ENCODE measurements at places on chromosomes 2 and 18.

DNA sequence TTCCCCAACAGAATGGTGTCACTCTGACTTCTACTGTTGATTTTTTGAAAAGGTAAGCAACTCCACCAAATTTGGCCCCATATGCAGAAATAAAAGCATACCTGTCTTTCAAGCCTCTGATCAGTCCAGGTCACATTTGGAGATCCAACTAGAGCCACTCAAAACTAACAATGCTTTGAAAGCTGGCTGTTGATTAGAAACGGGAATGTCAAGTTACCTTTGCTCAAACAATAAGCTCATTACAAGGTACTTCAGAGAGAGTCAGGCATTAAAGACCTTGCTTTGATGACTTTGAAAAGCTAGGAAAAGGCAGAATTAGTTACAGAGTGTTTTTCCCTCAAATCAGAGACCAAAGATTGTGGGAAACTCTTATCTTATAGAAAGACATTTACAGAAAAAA, 4.8 kb upstream of the IHH start:
- DNase-seq, result no peak

DNA sequence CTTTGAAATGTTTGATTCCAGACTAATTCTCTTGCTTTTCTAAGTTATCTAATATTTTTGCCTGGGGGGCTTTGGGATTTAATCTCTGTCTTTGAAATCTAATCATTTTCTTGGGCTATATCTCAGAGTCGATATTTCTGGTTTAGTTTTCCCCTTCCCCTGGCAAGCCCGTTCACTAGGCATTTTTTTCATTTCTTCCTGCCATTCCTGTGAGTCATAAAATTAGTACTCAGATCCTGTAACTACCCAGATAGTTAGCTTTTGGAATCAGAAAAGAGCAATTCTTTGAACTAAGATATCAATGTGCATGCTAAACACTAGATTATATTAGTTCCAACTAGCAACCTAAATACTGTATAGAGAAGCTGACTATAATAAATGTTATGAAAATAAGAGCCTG, 29.4 kb upstream of the RNF149 start:
- DNase-seq, result no peak

DNA sequence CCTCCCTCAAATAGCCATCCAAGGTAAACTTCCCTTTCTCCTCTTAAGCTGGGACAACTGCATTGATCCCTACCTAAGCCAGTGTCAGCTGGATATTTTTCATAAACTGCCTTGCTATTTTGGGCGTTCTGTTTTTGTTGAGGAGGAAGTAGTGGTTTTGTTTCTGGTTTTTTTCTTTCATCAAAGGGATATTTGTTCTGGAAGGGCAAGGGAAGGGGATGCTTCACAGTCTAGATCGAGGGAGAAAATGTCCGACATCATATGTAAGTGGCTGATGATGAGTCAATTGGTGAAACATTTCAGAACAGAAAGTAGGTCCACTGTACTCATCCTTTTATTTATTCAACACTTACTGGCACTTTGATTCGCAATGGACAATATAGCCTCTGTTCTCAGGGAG, 31.0 kb downstream of the TANC1 start:
- DNase-seq, result no peak

GRCh38 chr2:9778012-9778411, 65.3 kb upstream of the TAF1B start:
- DNase-seq, result no peak

GRCh38 chr18:7626175-7626921, 59.2 kb downstream of the PTPRM start:
- DNase-seq, result no peak

DNA sequence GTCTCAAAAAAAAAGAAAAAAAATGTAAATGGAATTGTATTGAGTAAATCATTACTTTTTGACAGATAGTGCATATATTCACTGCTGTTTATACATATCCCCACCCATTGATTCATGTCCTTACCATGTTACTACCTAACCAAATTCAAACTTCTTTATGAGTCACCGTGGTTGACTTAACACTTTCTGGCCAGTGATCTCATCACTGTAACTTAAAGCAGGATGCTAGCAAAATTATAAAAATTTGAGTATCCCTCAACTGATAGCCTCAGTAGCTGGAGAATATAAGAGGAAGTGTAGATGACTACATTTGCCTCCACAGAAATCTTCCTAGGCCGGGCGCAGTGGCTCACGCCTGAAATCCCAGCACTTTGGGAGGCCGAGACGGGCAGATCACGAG, 13.4 kb downstream of the CNOT9 start:
- no peak for DNase-seq

Measured in stimulated activated CD8-positive, alpha-beta memory T cell treated with anti-CD3 and anti-CD28 coated beads, Interleukin-4, amount 100 ng/mL, for 4 hours (primary cell).